Fibroblast of lung (primary cell): ENCODE measurements at places on chromosomes 11 and 22.

- DNase-seq, result no peak
Observed at GRCh38 chr22:49770547-49771265, 57.0 kb downstream of the BRD1 start.

DNA sequence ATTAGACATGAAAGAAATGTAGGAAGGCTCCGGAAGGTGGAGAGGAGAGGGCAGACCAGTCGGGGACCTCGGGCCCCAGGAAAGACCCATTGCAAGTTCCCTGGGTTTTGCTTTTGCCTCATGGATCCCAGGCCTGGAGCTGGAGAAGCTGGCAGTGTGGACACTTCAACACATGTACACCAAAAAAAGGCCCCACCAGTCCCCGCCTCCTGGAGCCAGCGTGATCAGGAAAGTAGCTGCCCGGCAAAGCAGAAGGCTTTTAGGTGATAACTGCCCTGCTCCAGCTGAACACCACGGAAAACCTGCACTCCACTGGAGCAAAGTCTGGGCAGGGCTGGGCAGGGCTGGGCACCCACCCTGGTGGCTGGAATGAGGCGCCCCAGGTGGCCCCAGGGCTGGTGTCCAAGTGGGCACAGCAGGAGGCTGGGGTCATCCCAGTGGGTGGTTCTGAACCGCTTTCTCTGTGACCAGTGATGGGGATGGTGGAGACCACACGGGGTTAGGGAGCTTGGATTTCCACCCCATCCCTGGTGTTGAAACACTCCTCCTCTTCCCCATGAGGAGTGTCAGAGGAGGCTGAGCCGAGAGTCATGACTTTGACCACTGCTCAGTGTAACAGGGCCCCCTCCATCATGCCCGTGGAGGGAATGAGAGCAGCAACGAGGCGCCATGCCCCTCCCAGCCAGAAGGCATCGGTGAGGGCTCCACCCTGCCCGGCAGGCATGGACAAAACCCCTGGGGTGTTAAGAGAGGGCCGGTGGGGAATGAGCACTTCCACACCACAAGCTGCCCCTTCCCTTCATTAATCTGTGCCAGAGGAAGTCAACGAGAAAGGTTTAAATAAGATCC lies 16.9 kb upstream of the MUC5AC start:
- DNase-seq, result no peak

DNA sequence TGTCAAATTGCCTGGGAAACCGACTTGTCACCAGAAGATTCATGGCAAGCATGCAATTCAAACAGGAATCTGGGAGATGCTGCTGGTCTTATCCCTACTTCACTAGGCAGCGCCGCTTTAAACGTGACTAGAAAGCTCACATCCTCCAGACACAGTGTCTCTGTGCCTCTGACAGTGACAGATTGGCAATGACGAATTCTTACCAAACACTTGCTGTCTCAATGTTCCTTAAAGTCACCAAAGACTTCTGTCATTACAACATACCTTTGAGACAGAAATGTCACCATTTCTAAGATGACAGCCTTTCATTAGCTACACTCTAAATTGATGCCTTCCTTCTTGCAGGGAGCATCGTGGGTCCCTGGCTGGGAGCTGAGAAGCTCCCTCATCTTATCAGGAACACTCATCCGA lies 197.8 kb downstream of the CWF19L2 start:
- DNase-seq, result peak; percentile 4

- DNase-seq, result peak; percentile 100
Observed at GRCh38 chr11:114162719-114163123, 103.2 kb downstream of the ZBTB16 start.

GRCh38 chr11:7589861-7590260 lies 76.1 kb downstream of the PPFIBP2 start:
- DNase-seq, result no peak

- no peak for DNase-seq
Observed at GRCh38 chr11:34308913-34309585, 48.8 kb downstream of the ABTB2 start.

DNA sequence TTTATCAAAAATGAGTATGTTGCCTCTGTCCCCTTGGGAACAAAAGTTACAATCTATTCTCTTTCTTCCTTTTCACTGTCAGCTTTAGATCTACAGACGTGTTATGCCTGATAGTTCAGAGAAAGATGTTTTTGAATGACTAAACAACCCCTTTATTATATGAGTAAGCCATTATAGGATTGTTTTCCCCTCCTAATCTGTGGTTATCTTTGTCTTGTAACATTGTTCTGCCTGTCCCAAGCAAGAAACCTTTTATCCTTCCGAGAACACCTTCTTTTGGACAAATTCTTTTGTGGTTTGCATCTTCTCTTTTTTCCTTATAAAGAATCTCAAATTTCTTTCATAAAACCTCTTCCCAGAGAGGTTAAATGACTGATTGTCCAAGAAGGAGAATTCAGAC lies 208.4 kb downstream of the DDX10 start:
- DNase-seq, result peak; percentile 89
